ENCODE measurements at places on chromosomes 5 and 9.
A peak's percentile ranks its signal among the peaks of the same experiment; 100 is the strongest.

DNA sequence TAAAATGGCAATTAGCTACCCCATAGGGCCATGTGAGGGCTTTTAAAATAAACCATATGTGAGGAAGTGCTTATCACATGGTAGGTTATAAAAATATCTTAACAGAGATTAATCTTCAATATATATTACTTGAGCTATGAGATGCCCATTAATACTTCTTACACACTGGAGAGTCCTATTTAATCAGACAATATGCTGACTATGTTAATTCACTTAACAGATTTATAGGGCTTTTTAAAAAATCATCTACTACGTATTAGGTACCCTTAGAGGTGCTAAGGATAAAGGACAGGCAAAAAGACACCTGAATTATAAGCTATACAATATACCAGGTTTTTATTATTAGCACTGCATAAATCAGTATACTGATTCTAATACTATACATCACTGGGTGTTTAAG lies 102.6 kb downstream of the STRBP start:
- no peak for DNase-seq

- no peak for DNase-seq
These were observed 25.5 kb upstream of the SLC25A51 start for GRCh38 chr9:37929441-37929895.

DNA sequence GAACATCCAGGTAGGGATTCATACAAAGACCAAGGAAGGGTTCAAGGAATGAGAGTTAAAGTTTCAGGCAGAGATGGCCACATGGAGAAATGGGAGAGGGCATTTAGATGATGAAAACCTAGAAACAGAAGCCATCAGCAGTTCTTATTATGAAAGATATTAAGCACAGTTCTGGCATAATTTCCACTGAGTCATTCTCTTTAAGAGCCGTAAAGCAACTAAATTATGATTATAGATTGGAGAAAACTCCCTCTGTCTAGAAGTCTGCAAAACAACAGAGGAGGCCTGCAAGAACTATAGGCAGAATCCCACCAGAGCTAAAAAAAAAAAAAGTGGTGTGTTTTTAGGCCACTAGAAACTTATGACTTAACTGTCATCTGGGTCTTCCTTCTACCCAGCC lies 157.1 kb upstream of the MPDZ start:
- DNase-seq = no peak

DNA sequence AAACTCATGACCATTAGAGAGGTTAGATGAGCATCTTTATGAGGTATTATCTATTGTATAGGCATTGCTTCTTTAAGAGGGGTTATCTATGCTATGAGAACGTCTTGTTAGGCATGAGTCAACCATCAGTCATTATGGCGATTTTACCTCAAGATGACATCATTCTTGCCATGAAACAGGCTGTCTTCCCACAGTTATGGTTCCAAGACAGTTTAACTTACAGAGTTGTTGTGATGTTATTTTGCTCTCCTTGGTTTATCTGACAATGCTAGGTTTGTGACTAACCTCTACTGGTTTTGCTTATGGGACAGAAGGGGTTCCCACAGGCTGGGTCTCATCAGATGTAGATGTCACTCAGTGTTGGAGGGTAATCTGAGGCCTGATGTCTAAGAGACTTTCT lies 1864.7 kb upstream of the ACO1 start:
- no peak for DNase-seq

DNA sequence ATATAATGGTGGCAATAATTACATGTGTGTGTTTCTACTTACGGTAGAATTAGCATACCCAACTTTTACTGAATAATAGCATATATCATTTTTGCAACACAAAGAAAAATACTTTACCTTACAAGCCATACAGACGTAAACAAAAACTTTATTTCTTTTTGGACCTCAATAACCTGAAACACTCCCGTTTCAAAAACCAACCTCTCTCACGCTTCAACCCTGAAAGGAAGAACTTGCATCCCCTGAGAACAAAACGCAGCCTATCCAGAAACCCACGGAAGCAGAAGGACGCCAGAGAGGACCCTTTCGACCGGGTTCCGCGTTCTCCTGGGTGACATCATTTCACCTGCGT lies at the start of gene RNF38:
Gene RNF38, minus strand, starts transcription at position 290 of the 352 bp plus-strand sequence. Its CDS starts 161 bp downstream, at position 129.
- no peak for DNase-seq

DNA sequence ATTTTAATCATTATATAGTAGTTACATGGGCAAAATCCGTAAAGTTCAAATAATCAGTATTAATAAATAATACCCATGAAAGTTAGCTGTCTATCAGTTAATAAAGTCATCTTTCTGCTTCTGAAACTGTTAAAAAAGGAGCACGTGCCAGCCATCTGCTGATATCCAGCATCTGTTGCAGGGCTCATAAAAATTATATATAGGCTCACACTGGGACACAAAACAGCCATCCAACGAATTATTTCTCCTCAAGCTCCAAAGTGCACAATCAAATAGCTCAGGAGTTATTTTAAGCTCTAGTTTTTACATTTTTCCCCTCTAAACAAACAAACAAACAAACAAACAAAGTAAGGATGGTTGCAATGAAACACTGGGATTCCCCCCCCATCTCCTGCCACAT lies 48.3 kb downstream of the MRPS27 start:
- DNase-seq = no peak

GRCh38 chr5:53381-54174 lies 38.4 kb upstream of the PLEKHG4B start:
- DNase-seq = peak; percentile 94

GRCh38 chr5:63596254-63596653 lies 366.0 kb downstream of the HTR1A start:
- no peak for DNase-seq

GRCh38 chr5:37110135-37110534 lies 139.0 kb downstream of the CPLANE1 start:
- no peak for DNase-seq

DNA sequence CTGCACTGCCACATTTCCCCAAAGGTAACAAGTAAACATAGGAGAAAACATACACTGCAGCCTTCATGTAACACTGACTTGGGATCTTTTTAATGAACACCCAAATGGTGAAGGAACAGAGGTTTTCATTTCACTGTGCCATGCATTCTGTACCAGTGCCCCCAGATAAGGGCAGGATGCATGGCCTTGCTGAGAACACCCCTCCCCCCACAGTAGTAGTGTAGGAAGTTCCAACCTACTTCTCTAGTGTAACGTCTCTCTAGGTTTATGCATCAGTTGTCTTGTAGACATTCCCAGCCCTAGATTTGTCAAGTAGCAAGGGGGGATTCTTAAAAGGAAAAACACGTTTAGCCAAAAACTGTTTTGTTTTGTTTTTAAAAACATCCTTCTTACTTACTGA lies 29.9 kb downstream of the MAP3K1 start:
- DNase-seq = no peak

DNA sequence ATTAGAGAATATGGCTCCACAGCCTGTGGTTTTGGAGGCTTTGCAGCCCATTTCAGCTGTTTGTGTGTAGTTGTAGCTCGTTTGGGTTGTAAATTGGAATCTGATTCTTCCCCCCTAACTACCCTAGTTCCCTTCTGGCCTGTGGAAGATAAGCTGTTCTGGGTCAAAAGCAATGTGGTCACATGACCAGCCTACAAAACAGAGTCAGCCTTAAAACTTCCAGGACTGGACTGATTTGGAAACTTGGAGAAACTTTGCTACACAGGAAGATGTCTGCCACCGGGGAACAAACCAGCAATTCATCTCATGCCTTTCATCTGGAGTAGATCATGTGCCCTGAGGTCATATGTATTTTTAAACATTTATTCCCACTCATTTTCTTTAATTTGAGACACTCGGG lies 83.8 kb downstream of the DAPK1 start:
- DNase-seq = no peak

DNA sequence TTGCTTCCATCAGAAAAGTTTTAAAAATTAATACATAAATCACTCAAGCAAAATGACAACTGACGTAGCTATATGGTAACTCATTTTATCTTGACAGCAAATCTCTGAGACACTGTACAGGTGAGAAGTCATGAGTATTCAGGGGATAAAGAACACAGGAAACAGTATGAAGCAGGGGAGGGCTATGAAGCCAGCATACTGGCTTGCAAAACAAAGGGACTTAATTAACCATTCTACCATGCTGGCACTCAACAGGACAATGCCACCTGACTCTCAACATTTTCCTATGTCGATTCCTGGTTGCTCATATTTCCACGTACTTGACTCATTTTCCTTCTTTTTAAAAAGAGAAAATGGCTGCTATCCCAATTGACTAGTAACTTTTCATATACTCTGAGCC lies 151.4 kb upstream of the RETREG1 start:
- no peak for DNase-seq

DNA sequence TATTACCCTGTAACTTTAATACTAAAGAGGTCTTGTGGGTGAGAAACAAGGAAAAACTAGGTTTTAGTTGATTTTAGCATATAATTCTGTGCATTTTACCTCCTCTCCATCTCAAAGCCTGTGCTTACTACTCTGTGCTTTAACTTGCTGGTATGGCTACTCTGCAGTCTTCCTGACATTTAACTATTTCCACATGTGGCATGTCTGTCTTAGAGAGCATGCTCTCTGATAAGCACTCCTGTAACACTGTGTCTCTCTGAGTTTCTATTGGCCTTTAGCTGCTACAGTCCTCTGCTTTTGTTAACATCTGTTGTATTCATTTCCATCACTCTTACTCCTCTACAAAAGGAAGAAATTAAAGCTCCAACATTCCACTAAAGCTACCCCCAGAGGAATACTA lies 418.3 kb downstream of the RAB3C start:
- no peak for DNase-seq

DNA sequence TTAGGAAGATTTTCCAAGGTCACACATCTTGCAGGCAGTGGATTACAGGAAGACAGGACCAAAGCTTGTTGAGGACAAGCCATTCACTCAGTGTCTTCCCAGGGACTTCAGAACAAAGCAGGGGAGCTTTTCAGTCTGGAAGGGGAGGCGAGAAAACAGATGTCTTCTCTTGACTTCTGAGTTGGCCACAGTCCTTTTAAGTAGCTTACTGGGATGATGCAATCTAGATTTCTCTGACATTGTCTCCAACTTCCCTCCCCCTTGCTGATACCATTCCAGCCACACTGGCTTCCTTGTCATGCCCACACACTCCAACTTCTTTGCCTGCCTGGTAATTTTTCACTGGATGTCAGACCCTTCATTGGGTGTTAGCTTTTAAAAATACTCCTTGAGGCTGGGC lies 174.2 kb upstream of the TBC1D2 start:
- DNase-seq = no peak

DNA sequence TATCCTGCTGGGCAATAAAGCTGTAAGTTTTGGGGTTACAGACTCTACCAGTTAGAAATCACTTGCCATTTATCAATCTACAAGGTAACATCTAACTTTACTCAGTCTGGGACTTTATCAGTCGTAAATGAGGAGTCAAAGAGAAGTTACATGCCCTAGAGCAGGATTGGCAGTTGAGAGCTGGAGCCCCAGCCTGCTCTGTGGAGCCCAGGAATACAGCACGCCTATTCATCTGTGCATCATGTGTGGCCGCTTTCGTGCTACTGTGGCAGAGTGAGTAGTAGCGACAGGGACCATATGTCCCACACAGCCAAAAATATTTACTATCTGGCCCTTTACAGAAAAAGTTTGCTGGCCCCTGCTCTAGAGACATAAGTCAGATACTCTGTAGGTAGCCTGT lies 152.5 kb upstream of the NTRK2 start:
- no peak for DNase-seq

DNA sequence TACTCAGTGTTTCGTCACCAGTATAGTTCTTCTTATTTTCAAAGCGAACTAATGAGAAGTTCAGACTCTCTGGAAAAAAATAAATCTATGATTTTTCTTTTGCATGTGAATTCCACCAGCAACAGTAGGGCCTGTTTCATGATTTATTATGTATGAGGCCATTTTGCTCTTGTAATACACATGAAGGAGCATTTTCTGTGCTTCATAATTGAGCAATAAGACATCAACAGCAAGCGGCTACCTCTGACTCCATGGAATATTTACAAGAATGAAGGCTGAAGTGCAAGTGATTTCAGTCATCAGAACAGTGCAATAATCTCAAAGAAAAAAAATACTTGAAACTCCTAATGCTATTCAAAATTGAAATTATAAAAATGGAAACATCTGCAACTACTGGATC lies 282.9 kb upstream of the EDIL3 start:
- no peak for DNase-seq

DNA sequence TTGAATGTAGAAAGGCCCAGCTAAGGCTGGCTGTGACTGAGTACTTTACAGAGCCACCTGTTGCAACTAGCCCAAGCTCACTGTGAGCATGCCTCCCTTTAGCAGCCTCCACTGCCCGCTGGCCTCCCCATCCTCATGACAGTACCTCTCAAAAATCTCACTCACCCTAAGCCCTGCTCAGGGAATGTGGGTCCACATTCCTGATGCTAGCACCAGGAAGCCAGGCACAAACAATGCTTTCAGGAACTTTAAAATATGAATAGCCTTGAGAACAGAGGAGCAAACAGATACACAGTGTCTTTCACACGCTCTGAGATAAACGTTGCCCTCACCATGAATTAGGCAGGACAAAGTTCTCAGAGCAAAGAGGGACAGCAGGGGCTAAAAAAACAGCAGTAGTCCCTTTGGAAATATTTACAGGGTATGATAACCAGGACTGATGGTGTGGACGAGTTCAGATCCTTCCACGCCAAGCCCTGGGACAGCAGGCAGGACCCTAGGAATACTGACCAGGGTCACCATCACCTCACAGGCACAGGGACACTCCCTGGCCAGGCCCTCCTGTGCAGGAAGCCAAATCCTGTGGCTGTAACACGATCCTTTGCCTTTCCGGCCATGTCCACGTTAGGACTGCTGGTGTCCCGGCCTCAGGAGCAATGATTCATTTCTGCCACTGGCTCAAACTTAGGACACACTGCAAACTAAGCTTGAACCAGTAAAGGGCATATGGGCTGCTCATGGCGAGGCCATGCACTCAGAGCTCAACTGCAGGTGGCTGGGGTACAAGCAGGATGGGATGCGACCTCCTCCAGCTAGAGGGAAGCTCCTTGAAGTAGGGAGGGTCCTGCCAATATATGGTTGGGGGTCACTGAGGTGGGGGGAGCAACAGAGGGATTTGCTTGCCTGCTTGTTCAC lies 9.6 kb downstream of the ACSL6 start:
- no peak for DNase-seq

DNA sequence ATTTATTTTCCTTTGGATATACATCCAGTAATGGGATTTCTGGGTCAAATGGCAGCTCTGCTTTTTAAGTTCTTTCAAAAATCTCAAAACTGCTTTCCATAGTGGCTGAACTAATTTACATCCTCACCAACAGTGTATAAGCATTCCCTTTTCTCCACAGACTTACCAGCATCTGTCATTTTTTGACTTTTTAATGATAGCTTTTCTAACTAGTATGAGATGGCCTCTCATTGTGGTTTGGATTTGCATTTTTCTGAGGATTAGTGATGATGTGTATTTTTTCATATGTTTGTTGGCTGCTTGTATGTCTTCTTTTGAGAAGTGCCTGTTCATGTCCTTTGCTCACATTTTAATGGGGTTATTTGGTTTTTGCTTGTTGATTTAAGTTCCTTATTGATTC lies 90.0 kb upstream of the HMHB1 start:
- DNase-seq = no peak

- DNase-seq = no peak
These were observed 86.0 kb upstream of the TBC1D2 start for GRCh38 chr9:98341157-98342097.

GRCh38 chr5:143757116-143757515 lies 54.8 kb upstream of the HMHB1 start:
- DNase-seq = no peak

Data from NCI-H774 (cell line).